GM23248 (cell line): ENCODE measurements at places on chromosomes 3 and 15. TPM values are rescaled to one million over a fixed set of nuclear protein-coding genes. Genes with fewer than 3 reads are reported as not detected.

DNA sequence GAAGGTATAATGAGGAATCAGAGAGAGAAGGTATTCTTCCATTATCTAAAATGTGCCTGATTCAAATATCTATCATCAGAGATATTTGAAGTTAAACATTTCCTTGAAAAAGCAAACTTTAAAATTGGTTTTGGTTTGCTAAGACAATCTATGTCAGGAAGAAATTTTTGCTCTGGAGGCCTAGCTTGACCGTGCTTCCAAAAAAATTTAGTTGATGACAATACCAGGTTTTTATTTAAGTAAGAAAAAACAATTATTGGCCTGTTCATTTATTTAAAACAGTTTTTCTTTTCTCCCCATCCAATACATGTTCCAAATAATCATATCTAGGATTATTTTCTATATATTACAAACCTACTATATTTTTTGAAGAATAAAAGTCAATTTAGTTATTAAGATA is 75.3 kb downstream of the OTOL1 start:
- no peaks in the 10 kb centered on the region for H3K27me3 ChIP-seq
- no peak overlapping the region for H3K27ac ChIP-seq
- H3K4me3 ChIP-seq, result no peak overlapping the region
- H3K4me1 ChIP-seq, result peaks cover 15% of the 10 kb centered on the region
- no peaks in the 10 kb centered on the region for H3K36me3 ChIP-seq
- DNase-seq, result no peak

GRCh38 chr3:28547677-28548076 is 199.1 kb upstream of the AZI2 start:
- DNase-seq, result no peak
- no peak overlapping the region for H3K27ac ChIP-seq
- H3K36me3 ChIP-seq, result no peaks in the 10 kb centered on the region
- no peak overlapping the region for H3K4me3 ChIP-seq

DNA sequence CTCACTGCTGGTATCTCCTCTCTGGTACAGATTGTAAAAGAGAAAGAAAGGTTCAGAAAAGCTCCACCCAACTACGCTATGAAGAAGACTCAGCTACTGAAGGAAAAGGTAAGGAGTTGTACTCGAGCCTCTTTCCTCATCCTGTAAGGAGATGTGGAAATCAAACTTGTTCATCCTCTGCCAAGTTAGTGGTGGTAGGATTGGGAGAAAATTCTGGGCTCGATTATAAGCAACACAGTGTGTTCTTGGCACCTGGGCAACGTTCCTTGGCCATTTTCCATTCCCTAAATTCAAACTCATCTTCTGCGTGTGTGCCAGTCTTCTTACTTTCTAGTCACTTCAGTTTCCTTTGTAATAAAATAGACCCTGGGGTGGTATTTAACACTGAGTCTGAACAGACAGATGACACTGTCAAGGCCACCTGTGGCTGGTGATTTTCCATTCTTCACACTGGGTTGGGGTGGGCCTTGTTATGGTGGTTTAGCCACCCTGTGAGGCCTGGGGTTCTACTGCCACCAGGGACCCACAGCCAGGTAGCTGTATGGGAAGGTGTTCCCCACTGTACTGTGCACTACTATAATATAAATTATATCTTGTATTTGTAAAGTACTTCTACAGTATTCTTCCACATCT is 17.1 kb upstream of the ITPKA start:
- no peak for DNase-seq
- H3K4me1 ChIP-seq, result no peaks in the 10 kb centered on the region
- no peak overlapping the region for H3K4me3 ChIP-seq
- H3K36me3 ChIP-seq, result peaks cover 58% of the 10 kb centered on the region

GRCh38 chr3:16370872-16371740 is 106.1 kb downstream of the OXNAD1 start:
- H3K27ac ChIP-seq, result no peak overlapping the region
- H3K36me3 ChIP-seq, result peaks cover 10% of the 10 kb centered on the region; the same call in 1 of the 2 replicates
- no peak for DNase-seq
- no peaks in the 10 kb centered on the region for H3K27me3 ChIP-seq
- peaks cover 13% of the 10 kb centered on the region; the same call in 1 of the 2 replicates for H3K4me1 ChIP-seq

Gene NT5DC2
- total RNA-seq, result 111 and 134 TPM in 2 replicates

Gene CRYGS
- total RNA-seq, result 0.63 and 0.76 TPM in 2 replicates

Gene C2CD4B
- not detected in 2 replicates for total RNA-seq

Gene DUOXA1
- total RNA-seq, result 2.4 TPM in 1 of 2 replicates, not detected in the other

Gene ONECUT1
- total RNA-seq, result not detected in 2 replicates
